Foreskin keratinocyte (primary cell): ENCODE measurements at places on chromosomes 12 and 14.

GRCh38 chr12:33245434-33245833 is 194.2 kb downstream of the SYT10 start:
- DNase-seq: no peak

- DNase-seq: no peak
These were observed 166.0 kb downstream of the NAV3 start for GRCh38 chr12:77996670-77997069.

DNA sequence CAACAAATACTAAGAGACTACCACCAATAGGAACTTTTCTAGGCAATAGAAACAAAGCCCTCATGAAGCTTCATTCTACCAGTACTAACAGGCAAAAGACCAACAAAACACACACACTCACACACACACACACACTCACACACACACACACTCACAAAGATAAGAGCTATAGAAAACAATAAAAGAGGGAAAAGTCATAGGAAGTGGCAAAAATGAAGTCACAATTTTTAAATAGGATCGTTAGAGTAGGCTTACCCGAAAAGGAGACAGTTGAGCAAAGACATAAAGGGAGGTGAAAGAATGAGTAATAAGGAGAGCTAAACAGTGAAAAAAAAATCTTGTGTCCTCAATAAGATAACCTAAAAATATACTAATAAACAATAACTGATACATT is 66.5 kb downstream of the C2CD5 start:
- DNase-seq: no peak

DNA sequence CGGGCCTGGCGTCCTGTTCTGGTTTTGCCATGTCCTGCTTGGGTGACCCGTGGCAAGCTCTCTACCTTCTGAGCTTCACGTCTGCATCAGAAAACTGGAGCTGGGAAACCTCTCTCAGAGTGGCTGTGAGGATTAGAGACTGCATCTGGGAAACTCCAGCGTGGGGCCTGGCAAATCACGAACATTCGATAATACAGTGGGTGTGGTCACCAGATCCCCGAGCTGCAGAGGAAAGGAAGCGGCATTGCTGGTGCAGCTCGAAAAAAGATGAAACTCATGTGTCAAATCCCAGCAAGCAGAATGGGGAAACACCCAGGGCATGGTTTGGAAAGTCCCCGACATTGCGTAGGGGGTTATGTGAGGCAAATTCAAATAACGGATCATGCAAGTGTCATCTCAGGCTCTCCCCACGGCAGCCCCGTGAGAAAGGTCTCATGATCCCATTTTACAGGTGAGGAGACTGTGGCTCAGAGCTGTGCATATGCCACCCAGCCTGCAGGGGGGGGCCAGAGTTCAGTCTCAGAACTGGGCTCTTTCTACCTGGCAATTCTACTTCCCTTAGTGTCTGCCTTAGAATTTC is 98.1 kb upstream of the VRK1 start:
- DNase-seq: no peak

GRCh38 chr12:67468549-67469245 is 179.8 kb upstream of the DYRK2 start:
- DNase-seq: no peak

DNA sequence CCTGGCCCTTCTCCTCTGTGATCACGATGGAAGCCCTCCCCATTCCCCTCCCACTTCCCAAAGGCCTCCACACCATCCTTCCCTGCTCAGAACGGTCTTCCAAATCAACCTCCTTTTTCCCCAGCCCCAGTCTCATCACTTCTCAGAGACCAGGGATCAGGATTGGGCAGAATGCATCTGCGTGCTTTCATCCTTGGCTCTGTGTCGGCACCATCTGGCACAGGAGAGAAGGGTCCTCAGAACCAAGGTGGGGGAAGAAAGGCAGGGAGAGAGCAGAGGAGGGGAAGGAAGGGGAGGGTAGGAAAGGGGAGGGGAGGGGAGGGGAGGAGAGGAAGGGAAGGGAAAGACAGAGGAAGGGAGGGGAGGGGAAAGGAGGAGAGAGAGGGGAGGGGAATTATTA is 52.4 kb upstream of the FICD start:
- DNase-seq: no peak

DNA sequence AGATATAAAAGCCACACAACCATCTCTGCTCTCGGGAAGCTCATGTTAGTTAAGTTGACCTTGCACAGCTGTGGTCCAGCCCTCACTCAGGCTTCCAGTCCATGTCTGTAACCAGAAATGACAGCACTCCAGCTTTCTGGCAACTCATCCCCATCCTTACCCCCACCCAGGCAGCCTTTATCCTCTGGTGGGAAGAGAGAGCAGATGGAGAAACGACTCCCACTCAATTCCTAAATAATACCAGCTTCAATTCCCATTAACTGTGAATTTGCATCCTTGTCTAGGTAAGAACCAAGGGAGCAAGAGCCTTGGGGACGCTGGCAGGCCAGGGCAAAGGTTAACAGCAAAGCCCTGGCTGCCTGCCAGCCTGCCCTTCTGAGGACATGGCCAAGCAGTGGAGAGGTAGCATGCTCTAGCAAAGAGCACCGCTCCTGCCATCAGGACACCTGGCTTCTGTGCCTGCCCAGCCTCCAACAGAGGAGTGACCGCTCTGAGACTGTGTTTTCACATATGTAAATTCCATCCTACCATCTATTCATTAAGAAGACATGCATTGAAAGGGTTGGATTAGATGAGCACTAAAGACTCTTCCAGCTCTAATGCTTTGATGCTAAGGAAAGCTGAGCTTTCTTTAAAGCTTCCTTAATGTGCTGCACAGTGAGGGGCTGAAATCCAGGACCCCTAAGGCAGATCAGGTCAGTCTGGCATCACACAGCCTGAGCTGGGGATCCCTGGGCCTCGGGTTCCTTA is 236.1 kb downstream of the GRIN2B start:
- DNase-seq: no peak

DNA sequence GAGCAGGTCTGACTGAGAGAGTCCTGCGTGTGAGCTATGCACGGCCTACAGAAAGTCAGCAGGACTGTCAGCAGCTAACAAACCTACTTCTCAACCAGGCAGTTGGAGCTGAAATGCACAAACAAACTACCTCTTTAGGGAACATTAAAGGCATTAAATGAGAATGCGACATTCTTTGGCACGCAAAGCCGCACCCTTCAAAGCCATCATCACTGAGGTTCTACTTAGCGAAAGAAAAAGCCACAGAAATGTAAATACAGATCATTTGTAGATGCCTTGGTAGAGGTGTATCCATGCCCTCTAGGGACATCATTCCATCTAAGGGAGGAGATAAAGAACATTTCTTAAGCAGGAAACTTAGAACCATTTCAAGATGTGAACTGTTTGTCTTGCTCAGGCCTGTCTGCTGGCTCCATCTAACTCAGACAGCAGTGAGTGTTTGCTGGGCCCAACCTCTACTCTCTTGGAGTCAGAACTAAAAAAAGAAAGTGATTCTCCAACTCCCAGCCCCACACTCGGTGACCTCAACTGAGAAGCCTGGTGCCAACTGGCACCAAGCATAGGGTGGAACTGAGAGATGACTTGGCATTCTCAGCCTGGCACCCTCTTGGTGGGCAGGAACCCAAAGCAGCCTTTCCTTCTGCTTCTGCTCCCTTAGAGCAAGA is 63.5 kb upstream of the MBIP start:
- DNase-seq: peak; percentile 69

DNA sequence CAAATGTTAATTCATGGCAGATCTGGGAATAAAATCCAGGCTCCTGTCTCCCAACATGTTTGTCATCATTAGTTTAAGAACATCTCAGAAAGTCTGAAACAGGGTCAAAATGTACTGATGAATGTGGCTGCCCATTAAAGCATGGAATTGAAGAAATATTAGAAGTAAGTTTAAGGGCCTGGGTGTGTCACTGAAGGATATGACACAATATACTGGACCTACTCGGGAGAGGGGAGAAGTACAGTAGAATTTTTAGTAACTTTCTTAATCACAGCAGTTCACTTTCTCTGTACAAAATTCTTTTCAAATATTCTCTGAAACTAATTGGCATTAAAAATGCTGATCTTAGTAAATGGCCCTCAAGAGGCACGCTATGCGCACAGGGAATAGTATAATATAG is 185.5 kb downstream of the ETV6 start:
- DNase-seq: no peak

DNA sequence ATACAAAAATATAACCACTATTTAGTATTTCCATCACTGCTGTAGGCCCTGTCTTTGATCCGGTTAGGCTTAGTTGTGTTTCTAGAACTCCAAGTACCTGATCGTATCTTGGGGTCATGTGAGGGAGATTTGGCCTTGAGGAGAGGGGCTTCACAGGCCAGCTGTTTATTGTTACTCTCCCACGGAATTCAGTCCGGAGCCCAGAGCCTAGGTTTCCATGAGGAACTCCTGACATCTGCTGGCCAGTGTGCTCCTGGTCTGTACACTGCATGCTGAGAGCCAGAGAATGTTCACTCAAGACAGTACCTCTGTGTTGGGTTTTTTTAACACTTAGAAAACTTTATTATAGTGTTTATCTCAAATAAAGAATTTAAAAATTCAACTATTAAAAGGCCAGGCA is 341.0 kb upstream of the TMEM132C start:
- no peak for DNase-seq

DNA sequence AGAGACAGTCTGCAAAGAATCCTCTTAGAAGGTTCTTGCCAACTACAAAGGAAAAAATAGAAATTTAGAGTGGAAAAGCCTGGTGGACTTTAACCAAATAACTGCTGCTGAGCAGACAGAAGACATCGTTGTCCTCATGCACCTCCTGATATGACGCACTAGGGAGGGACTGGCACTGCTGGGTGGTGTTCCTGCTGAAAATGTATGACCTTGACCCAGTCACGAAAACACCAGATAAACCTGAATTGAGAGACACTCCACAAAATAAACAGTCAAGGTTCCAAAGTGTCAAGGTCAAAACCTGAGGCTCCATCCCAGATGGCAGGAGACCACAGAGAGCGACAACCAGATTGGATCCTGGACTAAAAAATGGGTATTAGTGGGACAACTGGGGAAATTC is 61.9 kb downstream of the CHGA start:
- DNase-seq: no peak

- DNase-seq: no peak
These were observed 22.5 kb upstream of the PTGDR start for GRCh38 chr14:52244997-52245396.

DNA sequence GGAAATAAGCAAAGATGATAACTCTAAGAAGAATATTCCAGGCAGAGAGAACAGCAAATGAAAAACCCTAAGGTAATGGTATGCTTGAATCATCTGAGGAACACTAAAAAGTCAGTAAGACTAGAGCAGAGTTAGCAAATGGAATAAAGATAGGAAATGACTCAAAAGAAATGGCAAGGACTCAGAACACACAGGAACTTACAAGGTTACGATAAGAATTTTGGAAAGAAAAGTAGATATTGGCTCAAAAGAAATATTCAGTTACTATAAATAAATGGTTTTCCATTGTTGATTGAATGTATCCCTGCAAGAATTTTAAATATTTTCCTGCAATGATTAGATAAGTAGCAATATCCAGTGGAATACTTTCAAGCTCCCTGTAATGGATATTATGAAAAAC is 705.8 kb downstream of the C12orf50 start:
- DNase-seq: no peak

DNA sequence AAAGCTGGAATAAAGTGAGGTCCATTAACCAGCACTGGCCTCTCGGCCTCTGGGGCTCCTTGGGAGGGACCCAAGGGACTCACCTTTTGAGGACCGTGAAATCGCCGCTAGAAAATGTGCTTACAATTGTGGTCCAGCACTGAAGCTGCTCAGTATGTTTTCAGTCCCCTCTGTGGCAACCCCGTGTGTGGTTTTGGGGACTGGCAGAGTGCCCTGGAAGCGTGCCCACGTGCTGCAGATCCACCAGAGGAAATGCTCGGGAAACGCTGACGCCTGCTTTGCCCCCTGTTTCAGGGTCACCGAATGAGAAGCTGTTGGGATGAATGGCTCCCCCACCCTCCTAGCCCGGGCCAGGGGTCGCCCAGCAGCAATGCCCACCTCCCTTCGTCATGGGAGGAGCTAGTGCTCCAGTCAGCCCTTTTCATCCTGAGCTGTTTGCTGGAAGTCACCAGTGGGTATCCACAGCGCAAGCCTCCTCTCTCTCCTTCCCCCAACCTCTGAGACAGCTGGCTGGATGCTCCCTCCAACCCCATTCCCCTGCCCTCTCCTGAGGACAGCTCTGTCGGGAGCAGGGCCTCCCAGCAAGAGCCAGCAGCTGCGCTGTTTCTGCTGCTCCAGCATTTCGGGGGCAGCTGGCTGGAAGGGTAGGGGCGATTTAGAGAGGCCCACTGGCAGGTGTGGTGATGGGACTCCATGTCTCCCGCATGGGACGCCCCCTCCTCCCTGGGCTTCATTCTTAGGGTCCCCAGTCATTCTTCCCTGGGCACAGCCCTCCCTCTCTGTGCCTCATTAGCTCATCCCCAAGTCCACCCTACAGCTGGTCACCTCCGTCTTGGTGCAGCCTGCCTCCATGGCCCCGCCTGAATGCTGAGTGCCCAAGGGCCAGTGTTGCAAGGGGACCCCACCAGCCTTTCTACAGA is 33.2 kb upstream of the PPP1R13B start:
- DNase-seq: no peak

GRCh38 chr14:24816929-24817211 is 182.9 kb upstream of the GZMB start:
- DNase-seq: no peak

- no peak for DNase-seq
These were observed 735 bp upstream of the VASH1 start for GRCh38 chr14:76760331-76761135.

GRCh38 chr14:89277203-89277602 is 139.8 kb downstream of the FOXN3 start:
- DNase-seq: no peak

- no peak for DNase-seq
These were observed 450.0 kb upstream of the FAR2 start for GRCh38 chr12:28699029-28699428.

GRCh38 chr12:131457028-131457310 is 253.9 kb upstream of the SFSWAP start:
- DNase-seq: no peak

GRCh38 chr12:42935756-42936155 is 346.2 kb upstream of the PRICKLE1 start:
- peak; percentile 66 for DNase-seq

DNA sequence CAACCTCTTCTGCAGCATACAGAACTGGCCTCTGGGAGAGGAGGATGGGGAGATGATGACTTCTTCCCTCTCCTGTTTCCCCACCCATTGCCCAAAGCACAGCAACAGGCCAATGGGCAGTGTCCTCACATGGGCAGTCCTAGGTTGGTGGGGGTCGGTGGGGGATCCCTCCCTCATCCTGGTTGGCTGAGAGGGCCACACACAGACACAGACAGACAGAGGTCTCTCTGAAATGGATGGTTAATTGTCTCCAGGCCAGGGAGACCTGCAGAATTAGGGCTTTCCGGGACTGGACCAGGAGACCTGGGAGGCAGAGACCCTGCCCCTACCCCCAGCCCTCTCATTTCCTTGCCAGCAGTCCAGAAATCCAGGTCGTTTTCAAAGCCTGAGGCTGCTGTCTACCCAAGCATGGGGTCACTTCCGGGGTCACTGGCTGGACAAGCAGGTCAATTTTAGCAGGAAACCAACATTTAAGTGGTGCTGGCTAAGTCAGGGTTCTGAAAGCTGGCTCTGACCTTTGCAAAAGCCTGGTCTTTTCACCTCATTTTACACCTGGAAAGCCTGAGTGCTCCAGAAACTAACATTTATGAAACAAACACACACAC is 48.6 kb upstream of the TBX3 start:
- no peak for DNase-seq

- DNase-seq: no peak
These were observed 774.8 kb downstream of the VRK1 start for GRCh38 chr14:97571866-97572555.
